ENCODE measurements at places on chromosomes 2 and 18. TPM values are rescaled to one million over a fixed set of nuclear protein-coding genes. Genes with fewer than 3 reads are reported as not detected.
A peak's percentile ranks its signal among the peaks of the same experiment; 100 is the strongest.

DNA sequence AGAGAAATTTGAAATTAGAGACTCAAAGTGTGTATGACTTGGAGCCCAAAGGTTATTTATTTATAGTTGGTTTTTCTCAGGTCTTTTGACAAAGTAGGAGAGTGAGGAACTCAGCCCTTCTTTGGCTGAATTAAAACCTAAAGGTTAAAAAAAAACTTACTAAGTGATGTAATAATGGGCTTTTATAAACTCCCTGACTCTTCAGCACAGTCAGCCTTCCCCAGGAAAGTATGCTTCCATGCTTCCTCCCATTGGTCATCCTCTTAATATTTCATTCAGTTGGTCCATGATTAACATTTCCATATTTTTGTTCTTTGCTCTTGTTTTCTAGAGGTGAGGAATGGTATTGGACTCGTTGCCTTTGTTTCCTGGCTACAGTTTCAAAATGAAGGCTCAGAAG lies 7.2 kb downstream of the ARPC2 start:
- H3K4me1 ChIP-seq, result peaks cover 62% of the 10 kb centered on the region
- H3K27me3 ChIP-seq, result no peaks in the 10 kb centered on the region
- no peak for DNase-seq
- no peak overlapping the region for H3K4me3 ChIP-seq

DNA sequence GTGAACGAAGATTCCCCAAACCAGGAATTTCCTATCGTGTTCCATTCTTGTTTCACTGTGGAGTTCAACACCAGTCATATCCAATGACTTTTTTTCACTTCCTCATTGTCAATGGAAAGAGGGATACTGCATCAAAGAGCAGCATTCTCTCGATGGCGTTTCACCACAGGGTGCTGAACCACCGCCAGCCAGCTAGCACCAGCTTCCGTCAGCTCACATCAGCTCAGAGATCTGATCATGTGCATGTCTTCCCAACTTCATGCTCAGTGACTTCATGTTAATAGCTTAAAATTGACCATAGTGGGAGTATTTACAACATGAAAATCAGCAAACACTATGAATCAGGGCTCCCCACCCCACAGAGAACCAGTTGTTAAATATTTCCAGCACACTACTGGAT lies 359.9 kb downstream of the TNS1 start:
- DNase-seq, result no peak
- peak overlapping the region; percentile 62 for H3K27ac ChIP-seq
- peaks cover 45% of the 10 kb centered on the region for H3K4me1 ChIP-seq
- no peaks in the 10 kb centered on the region for H3K27me3 ChIP-seq

DNA sequence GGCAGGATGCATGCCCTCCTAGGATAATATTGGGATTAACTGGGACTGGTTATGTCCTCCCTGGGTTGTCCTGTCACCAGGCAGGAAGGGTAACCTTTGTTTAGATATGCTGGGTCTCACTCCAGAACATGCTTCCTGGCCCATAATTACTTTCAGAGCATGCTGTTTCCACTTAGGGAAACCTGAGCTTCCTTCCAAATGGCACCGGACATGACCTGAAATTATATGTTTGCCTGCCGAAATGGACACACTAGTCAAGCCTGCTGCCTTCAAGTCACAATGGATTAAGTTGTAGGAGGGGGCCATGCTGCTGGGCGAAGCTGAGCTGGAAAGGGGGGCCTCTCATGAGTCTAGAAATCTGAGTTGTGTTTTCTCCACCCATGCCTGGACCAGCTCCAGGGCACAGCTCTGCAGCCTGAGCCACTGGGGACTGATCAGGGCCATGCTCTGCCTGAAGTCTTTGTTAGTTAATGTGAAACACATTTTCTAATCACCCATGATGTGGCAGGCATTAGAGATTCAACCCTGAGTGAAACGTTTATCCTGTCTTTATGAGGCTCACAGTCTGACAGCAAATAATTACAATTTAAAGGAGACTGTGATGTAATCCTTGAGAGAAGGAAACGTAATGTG lies 273.3 kb downstream of the TNS1 start:
- DNase-seq, result no peak
- H3K4me3 ChIP-seq, result no peak overlapping the region
- no peaks in the 10 kb centered on the region for H3K27me3 ChIP-seq
- H3K4me1 ChIP-seq, result peaks cover 36% of the 10 kb centered on the region
- H3K36me3 ChIP-seq, result no peaks in the 10 kb centered on the region
- H3K27ac ChIP-seq, result no peak overlapping the region

DNA sequence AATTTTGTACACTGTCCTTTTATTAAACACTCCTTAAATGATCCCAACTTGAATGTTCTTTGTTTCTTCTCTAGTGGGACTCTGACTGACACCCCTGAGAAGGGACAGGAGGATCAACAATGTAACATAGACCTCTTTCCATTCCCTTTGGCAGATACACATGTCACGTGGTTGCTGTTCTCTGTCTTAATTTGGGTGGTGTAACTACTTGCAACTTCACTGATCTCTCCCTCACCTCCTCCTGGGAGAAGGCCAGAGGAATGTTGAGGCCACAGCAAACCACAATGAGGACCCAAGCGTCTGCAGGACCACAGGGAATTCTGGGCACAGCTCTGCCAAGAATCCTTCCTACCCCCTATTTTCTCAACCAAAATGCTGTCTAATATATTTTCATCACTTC lies 205.6 kb downstream of the RTP5 start:
- no peaks in the 10 kb centered on the region for H3K27me3 ChIP-seq
- no peaks in the 10 kb centered on the region for H3K4me1 ChIP-seq
- DNase-seq, result no peak
- no peaks in the 10 kb centered on the region for H3K36me3 ChIP-seq
- H3K27ac ChIP-seq, result no peak overlapping the region
- H3K4me3 ChIP-seq, result no peak overlapping the region

DNA sequence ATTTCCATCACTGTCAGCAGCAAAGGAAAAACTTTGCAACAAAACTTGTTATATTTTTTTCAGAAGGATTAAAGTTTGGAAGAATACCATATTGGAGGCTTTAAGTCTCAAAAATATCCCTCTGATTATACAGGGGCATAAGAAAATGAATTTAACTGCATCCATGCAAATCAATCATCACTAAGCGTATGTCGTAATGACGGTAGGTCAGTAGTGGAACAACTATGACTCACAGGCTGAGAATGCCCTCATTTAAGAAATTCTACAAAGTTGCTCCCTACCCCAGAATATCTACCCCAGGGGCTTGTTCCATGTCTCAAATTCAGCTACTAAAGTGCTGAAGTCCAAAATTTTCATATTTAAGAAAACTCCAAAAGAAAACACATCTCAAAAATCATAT lies 12.5 kb upstream of the NAB1 start:
- H3K4me1 ChIP-seq, result peaks cover 25% of the 10 kb centered on the region
- H3K27me3 ChIP-seq, result no peaks in the 10 kb centered on the region
- H3K27ac ChIP-seq, result peak overlapping the region; percentile 69
- no peak overlapping the region for H3K4me3 ChIP-seq
- DNase-seq, result no peak

DNA sequence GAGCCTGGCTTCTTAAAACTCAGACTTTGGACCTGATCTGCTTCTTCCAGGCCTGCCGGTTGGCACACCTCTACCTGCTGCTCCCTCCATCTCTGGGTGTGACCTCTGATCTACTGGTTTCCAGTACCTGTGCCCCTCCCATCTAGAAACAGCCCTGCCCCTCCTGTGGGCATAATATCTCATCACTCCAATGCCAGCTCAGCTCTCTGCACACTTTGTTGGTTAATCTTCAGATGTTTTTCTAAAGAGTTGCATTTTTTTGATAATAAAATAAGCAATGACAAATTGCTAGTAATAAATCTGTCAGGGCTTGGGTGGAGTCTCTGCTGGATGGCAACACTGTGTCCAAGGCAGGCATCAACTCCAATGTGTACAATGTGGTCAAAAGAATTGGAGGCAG lies 89.6 kb upstream of the PPP1CB start:
- DNase-seq, result no peak
- H3K27me3 ChIP-seq, result no peaks in the 10 kb centered on the region
- no peak overlapping the region for H3K4me3 ChIP-seq
- H3K4me1 ChIP-seq, result peaks cover 68% of the 10 kb centered on the region
- no peaks in the 10 kb centered on the region for H3K36me3 ChIP-seq
- peak overlapping the region; percentile 94 for H3K27ac ChIP-seq

- no peak for DNase-seq
- H3K4me1 ChIP-seq, result peaks cover 60% of the 10 kb centered on the region
- H3K4me3 ChIP-seq, result peak overlapping the region; percentile 84
These were observed 2.6 kb downstream of the KDM3A start for GRCh38 chr2:86443631-86444350.

- H3K4me3 ChIP-seq, result no peak overlapping the region
- H3K27ac ChIP-seq, result no peak overlapping the region
- H3K27me3 ChIP-seq, result no peaks in the 10 kb centered on the region
- no peaks in the 10 kb centered on the region for H3K4me1 ChIP-seq
These were observed 83.5 kb downstream of the INO80D start for GRCh38 chr2:206002440-206002839.

DNA sequence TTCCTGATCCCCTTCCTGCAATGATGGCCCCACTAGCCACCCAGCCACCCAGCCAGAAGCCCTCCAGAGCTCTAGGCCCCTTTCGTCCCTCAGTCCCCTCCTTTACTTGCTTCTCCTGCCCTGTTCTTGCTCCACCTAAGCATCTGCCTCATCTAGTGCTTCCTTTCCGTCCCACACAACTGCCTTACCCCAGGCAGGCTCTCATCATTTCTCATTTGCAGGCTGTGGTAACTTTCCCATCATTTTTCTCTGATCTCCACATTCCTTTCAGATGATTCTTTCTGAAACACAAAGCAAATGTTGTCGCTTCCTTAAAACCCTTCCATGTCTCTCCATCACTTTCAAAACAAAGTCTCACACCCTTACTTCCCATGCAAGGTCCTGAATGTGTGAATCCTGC lies 459.8 kb downstream of the METTL4 start:
- no peak for DNase-seq
- H3K27ac ChIP-seq, result no peak overlapping the region
- H3K27me3 ChIP-seq, result no peaks in the 10 kb centered on the region
- H3K4me3 ChIP-seq, result no peak overlapping the region
- no peaks in the 10 kb centered on the region for H3K4me1 ChIP-seq

- no peak overlapping the region for H3K27ac ChIP-seq
- H3K27me3 ChIP-seq, result no peaks in the 10 kb centered on the region
- H3K36me3 ChIP-seq, result no peaks in the 10 kb centered on the region
These were observed 99.6 kb upstream of the ASB18 start for GRCh38 chr2:236363711-236364277.

- DNase-seq, result no peak
- no peak overlapping the region for H3K4me3 ChIP-seq
- H3K27me3 ChIP-seq, result no peaks in the 10 kb centered on the region
These were observed 101.1 kb downstream of the TRIB2 start for GRCh38 chr2:12817870-12818269.

- no peaks in the 10 kb centered on the region for H3K36me3 ChIP-seq
- H3K4me1 ChIP-seq, result peaks cover 18% of the 10 kb centered on the region
- peak; percentile 37 for DNase-seq
- peaks cover 73% of the 10 kb centered on the region for H3K27me3 ChIP-seq
- no peak overlapping the region for H3K4me3 ChIP-seq
- H3K27ac ChIP-seq, result no peak overlapping the region
These were observed 2.1 kb downstream of the POMC start for GRCh38 chr2:25165992-25166875.

DNA sequence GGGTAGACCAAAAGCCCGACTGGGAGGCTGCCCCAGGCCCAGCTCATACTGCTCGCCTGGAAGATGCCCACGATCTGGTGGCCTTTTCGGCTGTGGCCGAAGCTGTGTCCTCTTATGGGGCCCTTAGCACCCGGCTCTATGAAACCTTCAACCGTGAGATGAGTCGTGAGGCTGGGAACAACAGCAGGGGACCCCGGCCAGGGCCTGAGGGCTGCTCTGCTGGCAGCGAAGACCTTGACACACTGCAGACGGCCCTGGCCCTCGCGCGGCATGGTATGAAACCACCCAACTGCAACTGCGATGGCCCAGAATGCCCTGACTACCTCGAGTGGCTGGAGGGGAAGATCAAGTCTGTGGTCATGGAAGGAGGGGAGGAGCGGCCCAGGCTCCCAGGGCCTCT lies 61.7 kb downstream of the TET3 start:
- H3K4me3 ChIP-seq, result no peak overlapping the region
- H3K4me1 ChIP-seq, result no peaks in the 10 kb centered on the region
- DNase-seq, result no peak
- no peaks in the 10 kb centered on the region for H3K27me3 ChIP-seq
- no peaks in the 10 kb centered on the region for H3K36me3 ChIP-seq
- H3K27ac ChIP-seq, result no peak overlapping the region

DNA sequence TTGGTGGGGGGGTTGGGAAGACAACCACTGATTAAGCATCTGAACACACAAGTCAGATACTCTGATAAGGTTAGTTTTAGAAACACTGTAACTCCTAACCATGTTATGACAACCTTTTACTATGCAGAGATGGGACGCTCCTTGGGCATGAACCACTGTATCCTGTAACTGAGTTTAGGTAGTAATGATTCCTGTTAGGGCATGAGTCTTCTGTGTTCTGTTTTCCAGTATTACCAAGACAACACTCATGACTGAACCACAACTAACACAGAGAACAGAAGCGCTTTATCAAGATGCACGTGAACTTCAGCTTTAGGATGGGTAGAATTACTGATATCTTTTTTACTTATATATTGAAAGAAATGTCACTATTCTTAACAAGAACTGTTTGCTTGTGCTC lies 14.1 kb upstream of the CREB1 start:
- no peak overlapping the region for H3K27ac ChIP-seq
- H3K4me3 ChIP-seq, result no peak overlapping the region
- DNase-seq, result no peak
- no peaks in the 10 kb centered on the region for H3K36me3 ChIP-seq
- no peaks in the 10 kb centered on the region for H3K4me1 ChIP-seq

GRCh38 chr2:48235076-48235475 lies 294.9 kb upstream of the STON1 start:
- H3K27me3 ChIP-seq, result no peaks in the 10 kb centered on the region
- H3K4me3 ChIP-seq, result no peak overlapping the region
- no peak for DNase-seq
- H3K36me3 ChIP-seq, result no peaks in the 10 kb centered on the region
- no peaks in the 10 kb centered on the region for H3K4me1 ChIP-seq

- H3K27me3 ChIP-seq, result no peaks in the 10 kb centered on the region
- H3K4me3 ChIP-seq, result no peak overlapping the region
- no peaks in the 10 kb centered on the region for H3K36me3 ChIP-seq
- DNase-seq, result no peak
These were observed 49.8 kb upstream of the PLA2R1 start for GRCh38 chr2:160111951-160112798.

- no peak overlapping the region for H3K27ac ChIP-seq
- DNase-seq, result no peak
- no peaks in the 10 kb centered on the region for H3K36me3 ChIP-seq
- H3K4me3 ChIP-seq, result no peak overlapping the region
These were observed 37.0 kb downstream of the TPRKB start for GRCh38 chr2:73700131-73700611.

Gene WDR33
- total RNA-seq, result 37.8 TPM

Gene ANKRD30B
- 0.36 TPM for total RNA-seq

Gene C2orf78
- not detected for total RNA-seq

Gene CDK15
- 0.28 TPM for total RNA-seq

Gene NEMP2
- 5.3 TPM for total RNA-seq

Gene ZNF385B
- total RNA-seq, result 3.2 TPM

Gene NEB
- total RNA-seq, result 0.49 TPM

Gene PJVK
- total RNA-seq, result 8.3 TPM

Gene PLA2R1
- 12.2 TPM for total RNA-seq

Gene RAD51AP2
- 0.16 TPM for total RNA-seq

Gene CPO
- total RNA-seq, result 0.95 TPM

Gene CRACDL
- total RNA-seq, result 0.55 TPM

Gene FLACC1
- total RNA-seq, result 1.4 TPM

Measured in sigmoid colon (tissue), 7 donors.